ENCODE measurements at places on chromosomes 4 and X. TPM values are rescaled to one million over a fixed set of nuclear protein-coding genes. Genes with fewer than 3 reads are reported as not detected.

ARHGAP6 gene
- 4.5 TPM for total RNA-seq

REPS2 gene
- 35.1 TPM for total RNA-seq

SLC10A4 gene
- 5.8 TPM for total RNA-seq

DNA sequence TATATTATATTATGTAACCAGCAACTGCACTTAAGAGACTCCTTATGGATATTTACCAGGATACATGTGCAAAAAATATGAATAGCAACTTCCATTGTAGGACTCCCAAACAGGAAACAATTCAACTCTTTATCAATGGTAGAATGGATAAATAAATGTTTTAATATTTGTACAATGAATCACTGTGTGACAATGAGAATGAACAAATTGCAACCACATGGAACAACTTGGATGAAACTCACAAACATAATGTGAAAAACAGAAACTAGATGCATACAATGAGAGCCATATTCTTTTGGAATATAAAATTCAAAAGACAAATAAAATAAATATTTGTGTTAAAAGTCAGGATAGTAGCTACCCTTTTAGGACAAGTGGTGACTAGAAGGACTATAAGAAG, 1015.7 kb downstream of the TECRL start:
- no peak for DNase-seq

DNA sequence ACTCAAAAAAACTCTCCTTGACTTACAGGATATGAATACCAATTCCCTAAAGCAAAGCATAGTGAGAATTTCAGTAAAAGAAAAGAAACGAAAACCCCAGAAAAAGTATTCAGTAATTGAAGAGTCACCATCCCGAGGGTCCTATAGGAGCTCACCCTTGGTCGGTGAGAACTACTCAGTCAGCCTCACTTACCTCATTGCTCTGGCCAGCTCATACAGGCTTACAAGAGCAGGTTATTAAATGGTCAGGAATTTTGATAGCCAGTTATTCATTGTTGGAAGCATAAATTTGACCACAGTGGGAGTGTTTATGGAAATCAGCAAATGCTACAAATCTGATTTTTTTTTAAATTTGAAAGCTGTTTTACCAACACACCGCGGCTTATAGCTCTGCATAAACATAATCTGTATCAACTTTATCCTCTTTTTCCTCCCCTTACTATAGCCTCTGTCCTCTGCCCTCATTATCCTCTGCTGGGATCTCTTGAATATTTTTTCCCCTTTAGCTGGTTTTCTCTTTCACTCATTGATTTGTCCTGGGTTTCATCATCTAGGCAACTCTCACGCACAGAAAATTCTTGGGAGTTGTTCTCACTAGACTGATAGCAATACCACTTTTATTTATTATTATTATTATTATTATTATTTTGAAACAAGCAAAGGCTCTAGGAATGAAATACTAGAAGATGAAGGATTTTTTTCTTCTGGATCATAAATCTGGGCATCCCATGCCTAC, 11.0 kb upstream of the CXCL2 start:
- DNase-seq = no peak

GRCh38 chr4:75172551-75172950, 239.6 kb downstream of the PARM1 start:
- DNase-seq = no peak

- no peak for DNase-seq
Measured at GRCh38 chr4:8102076-8102355, 56.6 kb downstream of the ABLIM2 start.

DNA sequence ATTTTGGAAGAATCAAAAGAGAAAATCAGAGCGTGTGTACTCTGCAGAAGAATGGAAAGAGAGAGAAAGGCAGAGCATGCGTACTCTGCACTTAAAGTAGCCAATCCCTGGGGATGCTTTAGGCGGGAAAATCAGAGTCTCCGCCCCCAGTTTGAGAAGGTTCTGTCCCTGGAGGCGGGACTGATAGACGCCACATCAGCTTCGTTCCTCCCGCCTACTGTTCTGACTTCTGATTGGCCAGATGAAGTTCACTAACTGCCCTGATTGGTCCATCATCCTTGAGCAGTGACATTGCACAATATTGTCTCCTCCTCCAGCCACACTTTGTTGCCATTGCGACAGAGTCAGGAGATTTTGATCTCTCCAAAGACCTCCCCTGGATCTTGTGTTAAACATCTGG, 23.8 kb downstream of the SSX1 start:
- no peak for DNase-seq

DNA sequence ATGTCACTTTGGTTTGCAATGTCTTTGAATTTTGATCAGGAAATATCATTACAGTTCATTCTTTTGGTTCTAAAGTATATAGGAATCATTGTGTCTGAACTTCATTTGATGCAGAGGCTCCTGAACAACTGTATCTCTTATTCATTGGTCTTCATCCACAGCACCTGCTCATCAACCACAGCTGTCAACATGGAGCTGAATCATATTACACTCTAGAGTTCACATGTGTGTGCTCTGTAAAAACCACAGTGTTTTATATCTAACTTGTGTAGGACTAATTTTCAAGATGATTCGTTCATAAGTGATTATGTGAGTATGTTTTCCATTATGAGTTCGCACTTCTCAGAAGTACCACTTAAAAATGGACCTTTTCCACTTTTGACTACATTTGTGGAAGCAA, 643.3 kb upstream of the FAM241A start:
- DNase-seq = no peak

DNA sequence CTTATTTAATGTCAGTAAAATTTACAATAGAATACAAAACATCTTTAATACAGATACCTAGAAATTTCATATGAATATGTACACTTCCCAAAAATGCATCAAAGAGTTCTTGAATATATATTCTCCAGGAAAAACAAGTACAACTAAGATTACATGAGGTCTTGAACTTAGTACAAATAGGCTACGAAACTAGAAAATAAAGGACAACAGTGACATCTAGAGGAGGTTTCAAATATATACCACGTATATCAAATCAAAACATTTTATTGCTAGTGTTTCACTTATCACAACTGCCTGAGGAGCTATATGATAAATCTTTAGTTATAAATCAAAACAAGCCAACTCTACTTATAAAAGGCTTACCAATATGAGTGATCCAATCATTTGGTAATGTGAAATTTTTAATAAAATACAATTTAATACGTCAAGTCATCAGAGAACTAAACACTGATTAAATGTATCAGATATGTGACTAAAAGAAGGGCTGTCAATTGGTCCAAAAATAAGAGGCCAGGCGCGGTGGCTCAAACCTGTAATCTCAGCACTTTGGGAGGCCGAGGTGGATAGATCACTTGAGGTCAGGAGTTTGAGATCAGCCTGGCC, 36.6 kb downstream of the ANAPC10 start:
- peak; percentile 48 for DNase-seq

Measured in spinal cord (tissue), 10 donors.